ENCODE measurements at places on chromosomes 3 and 15.

- peak; percentile 32 for DNase-seq
These were observed 346.8 kb downstream of the CNTN3 start for GRCh38 chr3:74267588-74268184.

DNA sequence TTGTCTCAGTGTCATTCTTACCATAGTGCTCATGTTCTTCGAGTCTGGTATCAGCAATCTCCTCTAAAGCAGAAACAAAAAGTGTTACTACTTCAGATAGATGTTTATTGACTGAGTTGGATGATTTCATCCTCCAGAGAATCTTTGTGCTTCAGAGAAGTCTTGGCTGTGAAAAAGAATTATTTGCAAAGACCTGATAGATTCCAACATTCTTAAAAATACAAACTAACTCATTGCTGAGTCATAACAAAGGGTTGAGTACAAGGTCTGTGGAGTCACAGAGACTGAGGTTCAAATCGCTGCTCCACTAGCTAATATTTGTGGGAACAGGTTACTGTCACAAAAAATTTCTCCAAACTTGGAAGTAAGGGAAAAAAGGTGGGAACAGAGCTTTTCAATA is 9.0 kb upstream of the STRIT1 start:
- no peak for DNase-seq

DNA sequence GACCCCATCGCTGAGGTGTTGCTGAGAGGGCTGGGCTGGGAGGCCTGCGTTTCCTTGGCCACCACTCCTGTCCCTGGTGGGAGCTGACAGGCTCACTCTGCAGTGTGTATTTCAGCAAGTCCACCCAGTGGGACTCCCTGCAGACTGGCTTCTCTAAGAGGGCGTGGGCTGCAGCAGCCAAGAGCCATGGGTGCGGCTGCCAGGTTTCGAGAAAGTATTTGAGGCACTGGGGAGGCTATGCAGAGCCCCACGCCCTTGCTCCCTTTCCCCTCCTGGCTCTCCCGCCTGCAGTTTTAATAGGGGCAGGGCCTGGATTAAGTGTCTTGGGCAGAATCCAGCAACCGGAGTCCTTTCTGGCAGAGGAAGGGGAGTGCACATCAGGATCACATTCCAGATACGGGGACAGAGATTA is 242.1 kb downstream of the THSD4 start:
- no peak for DNase-seq

- no peak for DNase-seq
These were observed 69.9 kb downstream of the LYZL4 start for GRCh38 chr3:42340466-42340865.

GRCh38 chr3:151835751-151836525 is 22.0 kb downstream of the AADAC start:
- DNase-seq = peak; percentile 6

- DNase-seq = no peak
These were observed 5.6 kb downstream of the FNDC3B start for GRCh38 chr3:172044833-172045585.

DNA sequence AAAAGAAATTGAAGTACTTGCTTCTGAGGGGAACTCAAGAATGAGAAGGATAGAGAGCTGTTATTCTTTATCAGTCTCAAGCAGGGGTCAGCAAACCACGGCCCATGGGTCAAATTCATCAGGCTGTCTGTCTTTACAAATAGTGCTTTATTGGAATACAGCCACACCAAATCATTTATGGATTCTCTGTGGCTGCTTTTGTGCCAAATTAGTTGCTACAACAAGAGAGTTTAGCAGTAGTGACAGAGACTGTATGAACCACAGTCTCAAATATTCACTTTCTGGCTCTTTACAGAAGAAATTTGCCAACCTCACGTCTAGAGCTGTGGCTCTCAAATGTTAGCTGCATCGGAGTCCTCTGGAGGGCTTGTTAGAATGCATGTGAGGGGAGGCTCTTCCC is 258.0 kb upstream of the RARB start:
- no peak for DNase-seq

DNA sequence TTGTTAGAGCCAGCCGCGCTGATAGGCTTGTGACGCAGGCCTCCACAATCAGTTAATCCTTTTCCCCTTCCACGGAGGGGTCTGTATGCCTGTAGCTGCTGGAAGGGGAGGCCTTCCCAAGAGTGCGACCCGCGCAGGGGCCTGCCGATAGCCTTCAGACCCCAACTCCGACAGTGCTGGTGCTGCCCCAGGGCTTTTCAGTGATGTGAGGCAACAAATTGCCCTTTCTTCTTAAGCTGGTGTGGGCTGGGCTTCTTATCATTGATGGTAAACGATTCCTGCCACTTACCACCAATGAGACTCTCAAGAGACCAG is 143.4 kb downstream of the CHSY1 start:
- DNase-seq = no peak
